Stimulated activated CD4-positive, alpha-beta T cell treated with anti-CD3 and anti-CD28 coated beads, Interleukin-15, amount 100 ng/mL, for 1 hour (primary cell): ENCODE measurements at places on chromosomes 7 and 10.

DNA sequence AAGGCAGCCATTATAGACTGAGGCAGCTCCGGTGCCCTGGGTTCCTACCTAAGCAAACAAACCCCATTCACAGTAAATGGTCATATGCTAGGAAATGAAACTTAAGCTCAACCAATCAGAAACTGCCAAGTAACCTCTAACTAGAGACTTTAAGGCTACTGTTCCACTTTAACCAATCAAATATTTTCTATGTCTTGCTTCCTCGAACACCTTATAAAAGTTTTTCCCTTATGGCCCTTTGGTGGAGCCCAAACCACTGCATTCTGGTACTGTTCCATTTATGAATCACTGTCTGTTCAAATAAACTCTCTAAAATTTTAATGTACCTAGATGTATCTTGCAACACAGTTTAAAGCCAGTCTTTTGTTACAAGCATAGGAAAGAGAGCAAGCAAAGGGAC lies 361.1 kb downstream of the HGF start:
- DNase-seq, result no peak

DNA sequence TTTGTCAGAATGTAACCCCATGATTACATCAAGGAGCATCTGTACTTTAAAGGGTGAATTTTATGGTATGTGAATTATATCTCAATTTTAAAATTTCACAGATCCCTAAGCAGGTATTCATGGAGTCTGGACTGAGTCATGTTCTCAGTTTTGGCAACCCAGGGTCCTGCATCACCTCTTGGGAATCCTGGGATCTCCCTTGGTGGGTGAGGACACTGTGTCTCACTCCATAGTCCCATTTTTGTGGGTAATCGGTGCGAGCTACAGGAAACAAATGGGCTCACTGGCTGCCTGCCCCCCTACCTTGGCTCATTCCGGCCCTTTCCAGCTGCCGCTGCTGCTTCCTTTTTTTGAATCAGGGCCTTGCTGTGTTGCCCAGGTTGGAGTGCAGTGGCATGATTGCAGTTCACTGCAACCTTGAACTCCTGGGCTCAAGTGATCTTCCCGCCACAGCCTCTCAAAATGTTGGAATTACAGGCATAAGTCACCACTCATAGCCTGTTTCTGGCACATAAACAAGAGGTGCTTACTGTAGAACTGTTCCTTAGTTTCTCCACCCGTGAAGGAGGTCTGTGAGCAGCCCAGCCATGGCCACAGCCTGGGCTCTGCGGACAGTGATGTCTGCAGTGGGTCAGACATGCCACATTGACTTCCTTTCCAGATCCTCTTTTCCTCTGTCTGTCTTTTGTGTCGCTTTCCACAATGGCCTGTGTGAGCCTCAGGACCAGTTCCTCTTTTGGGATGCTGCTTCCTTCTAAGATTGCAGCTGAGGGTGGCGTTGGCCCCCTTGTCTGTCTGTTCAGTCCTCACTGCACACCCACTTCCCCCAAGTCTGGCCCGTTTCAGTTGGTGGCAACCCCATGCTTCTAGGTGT lies 14.5 kb downstream of the PALD1 start:
- DNase-seq, result no peak

- DNase-seq, result no peak
These were observed 10.3 kb downstream of the PRF1 start for GRCh38 chr10:70592186-70592735.

- no peak for DNase-seq
These were observed 6.0 kb downstream of the LRRC17 start for GRCh38 chr7:102918845-102919244.

- DNase-seq, result no peak
These were observed 35.0 kb downstream of the SH3PXD2A start for GRCh38 chr10:103820101-103821062.

DNA sequence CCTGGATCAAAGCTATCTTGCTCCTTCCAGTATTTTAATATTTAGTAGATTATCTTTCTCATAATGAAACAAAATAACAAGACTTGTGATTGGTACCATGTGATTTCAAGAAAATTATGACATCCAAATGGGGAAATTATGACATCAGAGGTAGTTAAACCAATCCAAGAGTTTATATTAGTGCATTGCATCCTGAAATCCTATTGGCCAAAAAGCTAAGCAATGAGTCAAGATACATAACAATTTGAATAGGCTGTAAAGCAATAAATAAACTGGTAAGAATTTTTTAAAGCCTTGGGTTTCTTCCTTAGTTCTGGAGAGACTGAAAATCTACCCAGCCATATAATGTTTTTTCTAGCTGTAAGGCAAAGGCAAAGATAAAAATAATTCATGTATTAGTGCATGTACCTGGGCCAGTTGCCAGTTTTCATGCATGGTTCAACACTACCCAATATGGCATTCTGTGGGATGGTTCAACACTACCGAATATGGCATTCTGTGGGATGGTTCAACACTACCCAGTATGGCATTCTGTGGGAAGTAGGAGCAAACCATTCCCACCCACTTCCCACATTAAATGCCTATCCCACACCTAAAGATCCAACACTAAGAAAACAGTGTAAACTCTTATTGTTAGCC lies at the start of gene RNF148:
Gene RNF148 (minus strand): TSS at position 51 of the 639 bp plus-strand sequence. CDS start 172 bp downstream, outside the sequence.
- DNase-seq, result no peak

DNA sequence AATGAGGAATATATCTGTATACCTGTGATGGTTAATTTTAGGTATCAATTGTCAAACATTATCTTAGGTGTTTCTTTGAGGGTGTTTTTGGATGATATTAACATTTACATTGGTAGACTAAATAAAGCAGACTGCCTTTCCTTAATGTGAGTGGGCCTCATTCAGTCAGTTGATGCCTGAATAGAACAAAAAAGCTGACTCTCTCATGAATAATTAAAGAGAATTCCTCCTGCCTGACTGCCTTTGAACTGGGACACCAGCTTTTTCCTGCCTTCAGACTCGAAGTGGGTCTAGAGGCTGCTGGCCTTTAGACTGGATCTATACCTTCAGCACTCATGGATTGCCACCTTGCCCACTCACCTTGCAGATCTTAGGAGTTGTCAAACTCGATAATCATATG lies 117.9 kb upstream of the TMEM168 start:
- no peak for DNase-seq

DNA sequence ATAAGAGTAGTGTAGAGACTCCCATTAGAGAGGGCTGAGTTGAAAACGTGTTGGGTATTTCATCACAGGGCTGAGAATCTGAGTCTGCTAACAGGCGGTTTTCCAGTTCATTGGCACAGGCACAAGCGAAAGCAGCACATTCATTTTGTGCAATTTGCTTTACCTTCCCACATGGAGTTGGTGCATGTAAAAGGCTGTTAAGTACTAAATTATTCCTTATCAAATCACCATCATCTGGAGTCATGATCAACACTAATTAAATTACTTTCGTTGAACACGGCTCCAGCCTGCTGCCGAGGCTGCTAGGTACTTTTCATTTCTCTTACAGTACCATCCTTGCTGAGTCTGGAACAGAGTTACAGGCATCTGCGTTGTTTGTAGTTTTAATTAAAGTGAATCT lies 43.8 kb downstream of the ETV1 start:
- no peak for DNase-seq

DNA sequence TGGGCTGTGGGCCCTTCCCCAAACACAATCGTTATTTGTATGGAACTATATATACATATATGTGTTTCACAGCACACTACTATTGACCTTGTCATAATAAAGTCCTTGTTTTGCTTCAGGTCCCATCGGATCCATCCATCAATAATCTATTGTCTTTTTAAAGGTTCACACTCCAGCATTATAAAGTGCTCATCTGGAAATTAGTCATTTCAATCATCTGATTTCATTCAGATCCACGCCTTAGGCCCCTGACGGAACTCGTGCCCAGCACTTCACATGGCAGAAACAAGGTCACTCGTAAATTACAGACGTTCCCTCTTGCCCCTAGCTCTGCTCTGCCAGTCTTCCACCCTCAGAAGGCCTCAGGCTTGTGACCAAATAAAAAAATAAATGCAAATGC lies 133.1 kb upstream of the PPP2R2D start:
- no peak for DNase-seq

GRCh38 chr10:126950401-126951105 lies 45.3 kb downstream of the DOCK1 start:
- no peak for DNase-seq

DNA sequence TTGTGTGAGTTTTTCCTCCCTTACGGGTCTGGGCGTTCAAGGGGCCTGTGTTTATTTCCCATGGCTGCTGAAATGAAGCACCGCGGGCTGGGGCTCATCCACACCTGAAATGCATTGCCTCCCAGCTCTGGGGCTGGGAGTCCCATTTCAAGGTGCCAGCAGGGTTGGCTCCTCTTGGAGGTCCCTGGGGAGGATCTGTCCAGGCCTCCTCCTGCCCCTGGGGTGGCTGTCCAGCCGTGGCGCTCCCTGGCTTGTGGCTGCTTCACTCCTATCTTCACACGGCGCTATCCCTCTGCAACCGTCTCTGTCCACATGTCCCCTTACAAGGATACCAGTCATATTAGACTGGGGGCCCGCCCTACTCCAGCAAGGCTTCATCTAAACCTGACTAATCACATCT lies 41.1 kb upstream of the CNPY1 start:
- no peak for DNase-seq

GRCh38 chr10:43749940-43750552 lies 101.4 kb upstream of the ZNF32 start:
- no peak for DNase-seq

DNA sequence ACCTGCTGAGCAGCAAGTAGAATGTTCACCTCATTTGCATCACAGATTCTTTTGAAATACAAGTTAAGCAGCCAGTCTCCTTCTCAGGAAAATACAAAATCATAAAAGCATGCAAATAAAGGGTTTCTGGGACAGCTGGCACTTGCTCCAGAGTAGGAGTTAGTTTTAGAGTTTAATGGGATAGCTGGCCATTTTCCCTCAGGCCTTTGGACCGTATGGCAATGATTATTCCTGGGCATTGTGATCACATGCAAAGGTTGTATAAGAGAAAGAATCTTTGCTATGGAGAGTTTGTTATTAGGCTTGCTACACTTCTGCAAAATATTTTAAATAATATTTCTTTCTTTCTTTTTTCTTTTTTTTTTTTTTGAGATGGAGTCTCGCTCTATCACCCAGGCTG lies 240.8 kb downstream of the CDK14 start:
- DNase-seq, result no peak

DNA sequence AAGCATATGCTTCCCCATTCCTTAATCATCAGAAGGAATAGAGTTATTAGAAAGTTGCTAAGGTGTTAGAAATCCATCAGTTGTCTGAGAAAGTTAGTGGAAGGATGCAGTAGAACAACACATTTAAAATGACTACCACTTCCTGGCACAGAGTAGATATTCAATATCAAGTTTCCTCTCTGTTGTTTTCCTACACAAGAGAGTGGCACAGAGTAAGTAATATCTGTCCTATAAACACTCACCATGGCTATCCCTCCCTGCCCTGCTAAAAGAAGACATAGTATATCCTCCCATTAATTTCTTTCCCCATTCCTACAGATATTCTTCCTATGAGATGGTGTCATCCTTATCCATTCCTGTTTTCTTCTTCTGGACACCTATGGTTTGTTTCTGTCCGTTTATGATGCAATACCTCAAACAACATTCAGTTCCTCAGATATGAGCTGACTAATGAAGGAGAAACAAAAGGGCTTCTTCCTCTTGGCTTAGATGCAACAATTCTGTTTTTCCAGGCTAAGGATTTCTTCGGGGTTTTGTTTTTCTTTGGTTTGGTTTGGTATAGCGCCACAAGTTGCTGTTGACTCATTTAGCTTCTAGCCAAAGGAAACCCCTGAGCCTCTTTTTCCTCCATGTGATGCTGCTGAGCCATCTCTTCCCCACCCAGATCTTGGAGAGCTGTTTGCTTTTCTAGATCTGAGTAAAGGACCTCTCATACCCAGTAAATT lies 32.9 kb upstream of the BPGM start:
- DNase-seq, result no peak

DNA sequence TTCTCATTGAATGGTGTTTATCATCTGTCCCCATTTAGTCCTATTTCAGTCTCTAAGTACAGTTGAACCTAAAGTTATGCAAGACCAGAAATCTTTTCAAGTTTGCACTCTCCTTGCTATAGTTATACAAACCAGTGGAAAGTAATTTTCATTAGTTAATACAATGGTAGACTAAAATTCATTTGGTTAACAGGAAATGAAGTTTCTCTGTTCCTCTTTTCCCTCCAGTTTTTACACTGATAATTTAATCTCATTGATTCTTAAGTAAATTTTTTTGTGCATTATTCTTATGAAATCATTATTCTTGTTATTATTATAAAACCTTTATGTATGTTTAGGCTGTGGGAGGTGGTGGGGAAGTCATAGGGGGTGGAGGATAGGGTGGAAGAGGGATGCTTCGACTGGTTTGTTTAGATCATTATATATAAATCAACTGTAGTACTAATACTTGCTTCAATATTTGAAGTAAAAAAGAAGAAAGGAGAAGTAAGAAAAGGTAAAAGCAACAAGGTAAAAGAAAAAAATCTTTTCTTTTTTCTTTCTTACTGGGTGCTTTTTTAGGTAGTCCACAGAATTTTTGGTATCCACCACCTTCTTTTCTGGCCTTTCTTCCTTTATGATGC lies 104.1 kb downstream of the GPR85 start:
- no peak for DNase-seq

DNA sequence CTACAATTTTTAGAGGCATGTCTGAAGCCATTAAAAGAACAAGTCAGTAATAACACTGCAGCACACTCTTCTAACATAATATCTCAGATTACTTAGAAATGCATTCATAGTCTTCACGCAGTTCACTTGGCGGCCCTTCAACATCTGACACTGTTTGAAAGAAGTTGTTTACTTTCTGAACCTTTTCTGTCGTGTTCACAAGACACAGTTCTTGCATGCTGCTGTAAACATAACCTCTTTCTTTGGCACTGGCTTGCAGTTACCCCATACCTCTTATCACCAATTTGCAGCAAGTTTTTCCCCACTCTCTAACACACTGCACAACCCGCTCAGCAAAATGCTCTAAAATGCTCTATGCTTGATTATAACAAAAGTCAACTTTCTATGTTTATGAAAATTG lies 12.0 kb downstream of the PIP4K2A start:
- no peak for DNase-seq

- no peak for DNase-seq
These were observed 18.5 kb upstream of the LIPA start for GRCh38 chr10:89270153-89270483.

DNA sequence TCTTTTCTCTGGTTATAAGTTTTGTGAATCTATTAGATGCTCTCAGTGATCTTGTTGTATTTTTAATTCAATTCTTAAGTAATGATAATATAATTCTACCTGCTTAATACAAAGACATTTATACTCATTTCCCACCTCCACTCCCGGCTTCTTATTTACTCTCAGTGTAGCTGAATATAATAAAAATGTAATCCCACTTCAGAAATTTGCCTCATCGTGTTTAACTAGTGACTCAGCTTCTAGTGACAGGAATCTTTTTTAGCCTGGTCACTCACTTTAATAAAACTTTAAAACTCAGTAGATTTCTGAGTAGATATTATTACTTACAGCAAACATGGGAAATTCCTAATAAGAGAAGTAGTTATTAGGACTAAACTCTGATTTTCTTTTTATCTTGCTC lies 1506.2 kb upstream of the LRRTM3 start:
- DNase-seq, result no peak

- no peak for DNase-seq
These were observed 64.5 kb downstream of the DNMBP start for GRCh38 chr10:99945263-99945662.

- no peak for DNase-seq
These were observed 76.5 kb upstream of the ADRB1 start for GRCh38 chr10:113967126-113967525.

GRCh38 chr7:143199040-143199439 lies 15.8 kb downstream of the TAS2R39 start:
- no peak for DNase-seq
